Neural crest cell (in vitro differentiated cells): ENCODE measurements at places on chromosomes 11 and 22. TPM values are rescaled to one million over a fixed set of nuclear protein-coding genes. Genes with fewer than 3 reads are reported as not detected.
A peak's percentile ranks its signal among the peaks of the same experiment; 100 is the strongest.

DNA sequence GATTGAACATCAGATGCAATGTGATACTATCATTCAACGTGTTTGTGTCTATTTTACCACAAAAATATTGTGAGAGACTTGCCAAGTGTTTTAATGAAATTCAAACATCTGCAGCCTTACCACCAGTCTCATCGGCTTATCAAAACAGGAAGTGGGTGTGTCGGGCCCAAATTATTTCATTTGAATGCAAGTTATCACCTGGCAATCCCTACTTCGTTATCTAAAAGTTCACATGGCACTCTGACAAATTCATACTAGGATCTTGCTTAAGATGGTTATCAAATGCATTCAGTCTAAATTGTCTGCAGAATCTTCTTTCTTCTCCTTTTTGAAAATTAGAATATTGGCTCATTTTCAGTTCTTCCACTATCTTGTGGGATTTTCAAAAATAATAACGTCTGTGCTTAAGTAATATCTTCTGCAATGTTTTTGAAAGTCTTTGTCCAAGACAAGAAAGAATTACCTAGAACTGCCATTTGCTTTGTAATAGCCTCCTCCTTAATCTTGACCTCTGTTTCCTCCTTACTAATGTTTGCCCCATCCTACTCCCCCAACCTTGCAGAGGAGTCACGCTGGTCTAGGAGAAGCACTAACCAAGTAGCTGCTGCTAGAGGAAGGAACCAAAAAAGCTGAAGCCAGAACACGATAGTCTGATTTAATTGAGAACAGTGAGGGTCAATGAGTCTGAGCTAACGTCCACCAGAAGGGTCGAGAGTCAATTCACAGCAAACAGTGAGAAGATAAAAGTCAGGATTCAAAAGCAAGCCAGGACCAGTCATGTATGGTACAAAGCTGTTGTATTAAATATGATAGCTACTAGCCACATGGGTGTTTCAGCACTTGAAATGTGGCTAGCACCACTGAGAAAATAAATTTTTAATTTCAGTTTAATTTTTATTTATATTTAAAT lies 10.2 kb upstream of the BIRC3 start:
- no peaks in the 10 kb centered on the region for H3K27me3 ChIP-seq
- H3K4me3 ChIP-seq = no peak overlapping the region
- no peaks in the 10 kb centered on the region for H3K36me3 ChIP-seq
- DNase-seq = no peak

DNA sequence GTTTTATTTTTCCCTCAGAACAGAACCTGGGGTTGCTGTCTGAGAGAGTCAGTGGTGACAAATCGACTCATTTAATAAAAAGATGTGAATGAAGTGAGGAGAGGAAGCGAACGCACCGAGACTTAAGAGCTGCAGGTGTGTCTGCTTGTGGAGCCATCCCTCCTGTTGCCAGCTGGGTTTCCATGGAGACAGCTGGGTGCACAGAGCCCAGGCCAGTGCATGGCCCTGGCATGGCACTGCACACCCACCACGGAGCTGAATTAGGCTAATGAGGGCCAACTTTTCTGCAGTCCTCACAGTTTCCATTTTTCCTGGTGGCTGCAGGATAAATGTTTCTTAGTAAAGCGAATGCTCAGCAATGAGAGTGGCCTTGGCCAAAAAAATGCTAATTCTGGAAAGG lies 750.2 kb downstream of the OPCML start:
- H3K4me3 ChIP-seq = no peak overlapping the region
- H3K27me3 ChIP-seq = no peaks in the 10 kb centered on the region
- no peak overlapping the region for H3K27ac ChIP-seq

GRCh38 chr22:37019309-37020191 lies at the start of the genes MPST and TST:
MPST (plus strand) TSS chr22:37019742; CDS start chr22:37019837, 95 bp downstream.
TST (minus strand) TSS chr22:37019447; CDS start chr22:37018732, 715 bp downstream.
- H3K27me3 ChIP-seq = no peaks in the 10 kb centered on the region
- H3K4me3 ChIP-seq = peak within 1 kb of the TSS; percentile 99
- peaks cover 4% of the 10 kb centered on the region for H3K36me3 ChIP-seq
- DNase-seq = peak; percentile 68
- peaks cover 38% of the 10 kb centered on the region for H3K4me1 ChIP-seq

GRCh38 chr11:110571081-110571720 lies 141.0 kb downstream of the ARHGAP20 start:
- H3K4me3 ChIP-seq = no peak overlapping the region
- H3K36me3 ChIP-seq = no peaks in the 10 kb centered on the region
- DNase-seq = no peak
- H3K27ac ChIP-seq = no peak overlapping the region

DNA sequence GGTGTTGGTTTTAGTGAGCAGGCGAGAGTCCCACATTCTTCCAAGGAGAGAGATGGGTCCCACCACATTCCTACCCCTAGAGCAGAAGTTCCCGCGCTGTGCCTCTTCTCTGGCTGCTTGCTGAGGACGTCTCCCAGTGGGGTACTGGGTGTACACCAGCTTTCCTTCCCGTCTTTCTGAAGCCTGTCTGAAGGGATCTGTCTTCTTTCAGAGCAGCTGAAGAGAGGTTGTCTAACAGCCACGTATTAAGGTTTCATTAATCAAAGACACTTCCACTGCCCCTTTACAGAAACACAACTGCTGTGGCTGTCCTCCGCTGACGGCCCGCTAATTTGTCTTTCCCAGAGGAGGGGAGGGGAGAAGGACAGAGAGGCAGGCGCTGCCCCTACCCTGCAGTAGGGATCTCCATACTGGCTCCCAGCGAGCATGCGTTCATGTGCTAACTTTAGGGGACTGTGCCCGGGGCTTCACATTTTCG lies 56.0 kb downstream of the ZBTB16 start:
- no peak overlapping the region for H3K27ac ChIP-seq
- H3K27me3 ChIP-seq = no peaks in the 10 kb centered on the region
- H3K4me3 ChIP-seq = peak overlapping the region; percentile 16
- H3K4me1 ChIP-seq = peaks cover 65% of the 10 kb centered on the region

GRCh38 chr11:62500650-62501030 lies 46.0 kb downstream of the AHNAK start:
- peaks cover 30% of the 10 kb centered on the region for H3K27me3 ChIP-seq
- no peak overlapping the region for H3K27ac ChIP-seq
- no peak overlapping the region for H3K4me3 ChIP-seq
- H3K4me1 ChIP-seq = peaks cover 28% of the 10 kb centered on the region

- no peak overlapping the region for H3K27ac ChIP-seq
- H3K27me3 ChIP-seq = no peaks in the 10 kb centered on the region
- DNase-seq = no peak
- H3K4me1 ChIP-seq = no peaks in the 10 kb centered on the region
- peaks cover 9% of the 10 kb centered on the region for H3K36me3 ChIP-seq
These were observed 15.8 kb downstream of the C11orf54 start for GRCh38 chr11:93757301-93757700.

GRCh38 chr11:130548491-130548833 lies 100.0 kb downstream of the ADAMTS15 start:
- H3K27me3 ChIP-seq = no peaks in the 10 kb centered on the region
- no peak overlapping the region for H3K4me3 ChIP-seq
- no peaks in the 10 kb centered on the region for H3K4me1 ChIP-seq
- DNase-seq = no peak
- no peaks in the 10 kb centered on the region for H3K36me3 ChIP-seq
- H3K27ac ChIP-seq = no peak overlapping the region

DNA sequence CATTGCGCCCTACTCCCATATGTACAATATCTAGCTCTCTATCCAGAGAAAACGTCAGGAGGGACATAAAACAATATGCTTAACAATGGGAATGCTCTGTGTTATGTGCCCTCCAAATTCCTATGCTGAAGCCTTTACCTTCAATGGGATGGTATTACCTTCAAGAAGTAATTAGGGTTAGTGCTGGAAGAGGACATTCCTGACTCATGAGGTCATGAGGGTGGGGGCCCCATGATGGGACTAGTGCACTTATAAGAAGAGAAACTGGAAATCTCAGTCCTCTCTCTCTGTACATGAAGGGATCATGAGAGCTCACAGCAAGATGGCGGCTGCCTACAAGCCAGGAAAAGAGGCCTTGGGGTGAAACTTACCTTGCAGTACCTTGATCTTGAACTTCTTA lies 20.3 kb downstream of the MMP20 start:
- no peaks in the 10 kb centered on the region for H3K27me3 ChIP-seq
- H3K27ac ChIP-seq = no peak overlapping the region
- H3K36me3 ChIP-seq = no peaks in the 10 kb centered on the region
- DNase-seq = no peak
- no peak overlapping the region for H3K4me3 ChIP-seq

GRCh38 chr22:42500161-42500835 lies 19.3 kb downstream of the RRP7A start:
- H3K36me3 ChIP-seq = no peaks in the 10 kb centered on the region
- no peak overlapping the region for H3K27ac ChIP-seq
- no peak overlapping the region for H3K4me3 ChIP-seq
- peaks cover 4% of the 10 kb centered on the region for H3K27me3 ChIP-seq
- DNase-seq = peak; percentile 44

GRCh38 chr11:35488117-35488516 lies 37.3 kb downstream of the PAMR1 start:
- H3K4me3 ChIP-seq = no peak overlapping the region
- no peaks in the 10 kb centered on the region for H3K4me1 ChIP-seq
- no peak for DNase-seq
- H3K27me3 ChIP-seq = peaks cover 23% of the 10 kb centered on the region

DNA sequence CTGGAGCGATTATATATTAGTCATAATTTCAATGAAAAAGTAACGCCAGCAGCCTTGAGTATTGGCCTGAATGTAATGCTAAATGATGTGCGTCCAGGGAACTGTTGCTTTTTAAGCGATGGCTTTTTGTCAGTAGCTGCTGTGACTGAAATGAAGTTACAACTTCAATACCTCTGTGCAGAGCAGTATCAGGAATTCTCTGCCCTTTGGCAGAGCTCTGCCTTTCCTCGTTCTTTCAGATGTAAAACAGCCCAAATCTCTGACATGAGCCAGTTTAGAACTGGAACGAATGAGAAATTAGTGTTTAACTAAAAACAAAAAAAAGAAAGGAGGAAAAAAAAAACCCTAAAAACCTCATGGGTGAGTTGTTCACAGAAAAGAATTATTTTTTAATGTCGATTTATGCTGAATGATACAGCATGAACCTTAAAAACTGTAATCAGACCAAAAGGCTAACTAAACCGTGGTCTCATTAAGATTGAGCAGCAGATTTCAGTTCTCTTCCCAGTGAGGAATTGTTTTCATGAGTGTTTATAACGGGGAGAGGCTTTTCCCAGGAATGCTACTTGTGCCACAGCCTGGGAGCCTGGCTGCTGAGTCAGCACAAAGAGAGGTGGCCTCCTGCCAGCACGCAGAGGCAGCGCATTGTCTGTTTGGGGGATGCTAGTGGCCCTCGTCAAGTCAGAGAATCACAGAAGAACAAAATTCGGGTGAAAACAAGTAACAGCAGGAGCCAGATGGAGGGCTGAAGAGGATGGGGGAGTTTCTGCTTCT lies 146.2 kb upstream of the RASSF10 start:
- peak; percentile 47 for DNase-seq
- H3K4me1 ChIP-seq = peaks cover 70% of the 10 kb centered on the region
- peak overlapping the region; percentile 56 for H3K4me3 ChIP-seq
- H3K27ac ChIP-seq = peak overlapping the region; percentile 97

The SLC7A4 gene
- total RNA-seq = 0.26 and 0.43 TPM in 2 replicates

The FAM180B gene
- 0.35 and 0.50 TPM in 2 replicates for total RNA-seq

The OR4X1 gene
- not detected in 2 replicates for total RNA-seq

The RFPL1 gene
- total RNA-seq = not detected in 2 replicates

The PNPLA3 gene
- total RNA-seq = 28.3 and 31.2 TPM in 2 replicates

The DLG2 gene
- 2.1 and 3.6 TPM in 2 replicates for total RNA-seq

The UQCC3 gene
- 15.0 and 15.6 TPM in 2 replicates for total RNA-seq

The MRGPRX4 gene
- not detected in 2 replicates for total RNA-seq
